ENCODE measurements at places on chromosomes 16 and 17. TPM values are rescaled to one million over a fixed set of nuclear protein-coding genes. Genes with fewer than 3 reads are reported as not detected.

GRCh38 chr16:85245307-85246172, 133.3 kb upstream of the CIBAR2 start:
- DNase-seq = peak; percentile 88

CLEC18C gene
- total RNA-seq = not detected

TMEM219 gene
- 123 TPM for total RNA-seq

FBXW10 gene
- total RNA-seq = not detected

MYH2 gene
- not detected for total RNA-seq
